Glutamatergic neuron (in vitro differentiated cells): ENCODE measurements at places on chromosomes 4 and X.

GRCh38 chr4:144449611-144450010, 196.3 kb upstream of the HHIP start:
- DNase-seq: no peak

- DNase-seq: no peak
Measured at GRCh38 chrX:42128020-42128419, 204.7 kb upstream of the CASK start.

DNA sequence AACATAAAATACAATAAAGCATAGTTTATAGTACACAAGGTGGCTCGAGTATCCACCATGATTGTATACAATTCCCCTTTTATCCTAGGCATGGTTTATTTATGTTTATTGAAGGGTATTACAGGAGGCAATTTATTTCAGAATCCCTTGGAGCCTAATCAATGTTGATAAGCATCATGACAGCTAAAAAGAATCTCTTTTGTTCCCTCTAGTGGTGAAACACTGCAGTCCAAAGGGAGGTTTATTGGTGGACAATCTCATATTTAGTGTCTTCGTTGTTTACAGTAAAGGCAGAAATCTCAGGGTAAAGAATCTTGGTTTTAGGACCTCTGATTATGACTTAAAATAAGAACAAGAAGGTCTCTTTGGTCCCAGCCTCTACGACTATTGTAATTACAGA, 1712.5 kb downstream of the C4orf33 start:
- no peak for DNase-seq

- DNase-seq: no peak
Measured at GRCh38 chrX:131270080-131270479, 19.0 kb downstream of the IGSF1 start.

DNA sequence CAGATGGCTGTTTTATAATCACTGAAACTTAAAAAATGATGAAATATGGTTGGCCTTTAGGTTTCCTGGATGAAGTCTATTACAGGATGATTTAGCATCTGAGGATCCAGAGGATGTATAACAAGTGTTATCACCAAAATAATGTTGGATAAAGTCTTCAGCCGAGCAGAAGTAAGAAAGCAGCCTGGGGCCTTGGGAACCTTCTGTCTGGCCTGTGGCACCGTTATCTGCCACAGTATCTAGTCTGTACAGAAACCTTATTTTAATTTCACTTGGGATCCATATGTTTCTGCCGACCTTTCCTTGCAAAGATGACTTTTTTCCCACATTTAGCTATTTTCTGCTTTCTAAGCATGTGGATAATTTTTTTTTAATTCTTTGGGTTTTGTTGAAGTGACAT, 20.5 kb upstream of the ANTXR2 start:
- no peak for DNase-seq
